ENCODE measurements at places on chromosomes 6 and 20. TPM values are rescaled to one million over a fixed set of nuclear protein-coding genes. Genes with fewer than 3 reads are reported as not detected.

DNA sequence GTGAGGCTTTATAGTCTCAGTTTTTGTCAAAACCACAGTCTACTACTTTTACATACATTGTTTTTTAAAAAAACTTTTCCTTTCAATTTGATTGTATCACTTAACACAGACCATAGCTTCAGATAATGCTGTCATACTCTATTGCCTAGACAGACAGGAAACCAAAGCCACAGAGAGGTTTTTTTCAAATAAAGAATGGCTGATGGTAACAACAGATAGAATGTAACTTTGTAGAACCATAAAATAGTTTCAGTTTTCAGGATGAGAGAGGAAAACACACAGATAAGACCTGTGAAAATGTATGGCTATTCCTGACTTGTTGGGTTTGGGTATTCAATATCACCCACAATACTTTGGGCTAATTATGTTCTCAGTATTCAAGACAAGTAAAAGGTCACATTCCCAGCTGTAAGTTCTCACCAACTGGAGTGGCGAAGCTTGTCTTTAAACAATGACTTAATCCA lies 94.0 kb downstream of the ADGRG6 start:
- no peak for DNase-seq

DNA sequence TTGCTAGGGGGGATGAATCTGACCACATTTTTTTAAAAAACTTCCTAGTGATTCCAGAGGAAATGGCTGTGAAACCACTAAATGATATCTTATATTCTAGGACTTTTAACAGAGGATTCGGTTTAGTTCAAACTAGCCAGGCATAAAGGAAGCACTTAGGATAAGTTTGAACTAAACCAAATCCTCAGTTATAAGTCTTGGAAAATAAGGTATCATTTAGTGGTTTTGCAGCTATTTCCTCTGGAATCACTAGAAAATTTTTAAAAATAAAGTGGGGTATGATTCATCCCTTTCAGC lies 327.9 kb upstream of the QKI start:
- no peak for DNase-seq

- DNase-seq, result no peak
Observed at GRCh38 chr20:13613917-13614316, 24.8 kb downstream of the TASP1 start.

DNA sequence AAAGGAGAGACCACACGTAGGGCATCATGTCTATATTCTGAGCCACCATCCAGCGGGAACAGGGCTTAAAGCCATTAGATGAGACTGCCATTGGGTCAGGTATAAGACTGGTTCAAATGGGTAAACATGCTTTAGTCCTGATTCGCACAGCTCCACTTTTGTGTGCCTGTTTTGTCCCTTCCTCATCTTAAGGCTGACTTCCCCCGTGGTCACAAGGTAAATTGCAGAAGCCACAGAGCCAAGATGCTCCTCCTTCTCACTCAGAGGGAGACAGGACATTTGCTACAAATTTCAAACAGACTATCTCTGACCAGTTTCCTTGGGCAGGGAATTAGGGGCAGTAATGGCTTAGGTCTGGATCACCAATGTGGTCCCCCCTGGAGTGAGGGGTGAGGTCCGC lies 11.4 kb upstream of the IFNGR1 start:
- no peak for DNase-seq

DNA sequence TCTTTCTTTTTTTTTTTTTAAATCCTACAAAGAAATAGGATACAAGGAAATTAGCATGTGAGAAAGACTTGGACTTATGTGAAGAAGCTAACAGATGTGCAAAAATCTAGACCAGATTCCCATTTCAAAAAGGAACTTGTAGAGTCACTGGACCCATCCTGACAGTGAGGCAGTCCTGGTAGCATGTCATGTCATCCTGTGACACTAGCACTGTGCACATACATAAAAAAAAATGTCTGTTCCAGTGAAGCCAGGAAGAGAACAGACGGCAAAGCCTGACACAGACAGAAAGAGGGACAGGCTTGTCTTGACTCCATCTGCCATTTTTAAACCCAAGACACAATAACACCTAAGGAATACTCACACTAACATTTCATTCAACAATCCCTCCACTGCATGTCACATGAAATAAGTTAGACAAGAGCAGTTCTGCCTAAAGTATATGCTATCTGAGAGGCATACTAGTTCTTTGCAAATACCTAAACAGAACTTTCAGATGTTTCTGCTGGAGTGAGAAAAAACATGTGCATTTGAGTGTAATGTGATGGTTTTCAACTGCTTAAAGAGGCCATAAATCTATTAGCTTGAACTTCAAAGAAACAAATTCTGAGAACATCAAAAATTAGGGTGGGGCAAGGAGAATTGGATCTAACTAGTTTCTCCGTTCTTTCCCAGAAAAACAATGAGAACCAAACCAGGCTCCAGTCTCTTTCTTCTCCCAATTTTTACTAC lies 159.6 kb downstream of the BACH2 start:
- DNase-seq, result no peak

DNA sequence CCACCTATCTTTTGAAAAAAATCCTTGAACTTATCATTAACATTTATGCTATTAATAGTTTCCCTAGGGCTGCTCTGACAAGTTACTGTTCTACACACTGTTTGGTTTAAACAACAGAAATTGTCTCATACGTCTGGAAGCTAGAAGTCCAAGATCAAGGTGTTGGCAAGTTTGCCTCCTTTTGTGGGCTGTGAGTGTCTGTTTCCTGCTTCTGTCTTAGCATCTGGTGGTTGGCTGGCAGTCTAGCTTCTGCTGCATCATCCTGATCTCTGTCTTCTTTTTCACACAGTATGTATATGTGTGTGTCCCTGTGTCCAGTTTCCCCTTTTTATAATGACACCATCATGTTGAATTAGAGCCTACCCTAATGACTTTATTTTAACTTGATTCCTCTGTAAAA lies 154.8 kb downstream of the RPS12 start:
- no peak for DNase-seq

- DNase-seq, result no peak
Observed at GRCh38 chr6:5850848-5851255, 155.9 kb downstream of the NRN1 start.

- no peak for DNase-seq
Observed at GRCh38 chr20:9995510-9996272, 39.1 kb upstream of the ANKEF1 start.

GRCh38 chr20:24488800-24489175 lies 19.4 kb downstream of the SYNDIG1 start:
- DNase-seq, result no peak

- DNase-seq, result no peak
Observed at GRCh38 chr20:9066191-9066590, 2.7 kb upstream of the PLCB4 start.

GRCh38 chr6:148325316-148326068 lies 17.1 kb upstream of the SASH1 start:
- no peak for DNase-seq

- DNase-seq, result no peak
Observed at GRCh38 chr20:19966840-19967239, 50.3 kb upstream of the NAA20 start.

DNA sequence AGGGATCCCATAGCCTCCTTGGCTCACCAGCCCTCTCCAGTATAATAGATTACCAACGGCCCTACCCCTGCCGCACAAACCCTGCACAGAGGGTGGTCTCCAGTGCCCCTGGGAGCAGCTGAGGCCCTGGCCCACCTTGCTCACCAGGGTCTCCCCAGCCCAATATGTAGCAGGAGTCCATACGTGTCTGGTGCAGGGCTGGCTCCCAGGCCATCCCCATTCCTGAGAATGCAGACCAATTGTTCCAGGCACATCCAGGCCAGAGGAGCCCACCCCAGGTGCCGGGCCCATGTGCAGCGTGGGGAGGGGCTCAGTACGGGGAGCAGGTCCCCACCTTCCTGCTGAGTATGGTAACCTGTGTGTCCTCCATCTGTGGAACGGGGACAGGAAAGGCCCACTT lies 251.9 kb downstream of the TAF4 start:
- DNase-seq, result no peak

GRCh38 chr6:125747589-125748405 lies 1.6 kb upstream of the HEY2 start:
- DNase-seq, result peak; percentile 55

DNA sequence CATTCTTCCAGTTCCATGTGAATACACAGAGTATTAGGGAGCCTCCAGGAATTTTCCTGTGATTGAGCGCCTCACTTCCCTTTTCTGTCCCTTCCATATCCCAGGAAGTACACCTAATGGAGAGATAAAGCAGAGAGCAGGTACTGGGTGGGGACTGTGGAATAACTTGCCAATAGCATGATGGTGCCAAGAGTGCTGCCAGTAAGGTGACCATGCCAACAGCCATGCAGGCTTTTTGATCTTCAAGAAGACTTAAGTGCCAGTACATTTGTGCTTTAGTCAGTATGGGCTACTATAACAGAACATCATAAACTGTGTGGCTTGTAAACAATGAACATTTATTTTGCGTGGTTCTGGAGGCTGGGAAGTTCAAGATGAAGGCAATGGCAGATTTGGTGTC lies 160.2 kb upstream of the RIMS1 start:
- DNase-seq, result no peak

DNA sequence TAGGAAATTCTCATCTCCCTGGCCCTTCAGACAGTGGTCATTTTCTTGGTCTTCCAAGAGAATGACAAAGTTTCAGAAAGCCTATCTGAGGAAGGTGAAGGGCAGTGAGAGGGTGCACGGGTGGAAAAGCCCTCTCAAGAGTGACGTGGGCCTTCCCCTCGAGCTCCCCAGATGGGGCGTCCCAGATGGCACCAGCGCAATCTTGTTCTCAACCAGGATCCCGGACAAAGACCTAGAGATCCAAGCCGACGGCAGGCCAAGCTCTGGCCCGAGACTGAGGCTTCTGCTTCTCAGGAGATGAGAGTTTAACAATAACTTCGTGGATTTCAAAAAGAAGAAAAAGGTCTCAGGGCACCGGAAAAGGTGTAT lies 797 bp upstream of the ZNF133 start:
- no peak for DNase-seq

DNA sequence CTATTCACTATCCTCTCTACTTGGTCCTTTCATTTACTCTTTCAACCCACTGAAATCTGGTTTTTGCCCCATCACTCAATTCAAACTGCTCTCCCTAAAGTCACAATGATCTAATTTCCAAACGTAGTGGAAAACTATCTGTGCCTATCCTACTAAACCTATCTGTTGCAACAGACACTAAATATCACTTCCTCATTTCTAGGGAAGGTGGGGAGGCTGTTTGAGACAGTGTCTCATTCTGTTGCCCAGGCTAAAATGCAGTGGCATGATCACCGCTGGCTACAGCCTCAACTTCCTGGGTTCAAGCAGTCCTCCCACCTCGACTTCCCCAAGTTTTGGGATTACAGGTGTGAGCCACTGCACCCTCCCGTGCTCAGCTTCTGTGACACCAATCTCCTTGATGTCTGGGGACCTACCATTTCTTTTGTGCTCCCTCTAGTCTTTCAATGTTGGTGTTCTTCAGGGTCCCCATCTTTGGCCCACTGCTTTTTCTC lies 8.8 kb downstream of the RANBP9 start:
- no peak for DNase-seq

Gene C20orf141
- total RNA-seq, result not detected

Gene CST7
- 0.48 TPM for total RNA-seq

Gene ATP6V1G2
- total RNA-seq, result 0.93 TPM

Gene BMP5
- total RNA-seq, result not detected

All from ovary (tissue), 10 donors.